ENCODE measurements at places on chromosomes 11 and 22.

DNA sequence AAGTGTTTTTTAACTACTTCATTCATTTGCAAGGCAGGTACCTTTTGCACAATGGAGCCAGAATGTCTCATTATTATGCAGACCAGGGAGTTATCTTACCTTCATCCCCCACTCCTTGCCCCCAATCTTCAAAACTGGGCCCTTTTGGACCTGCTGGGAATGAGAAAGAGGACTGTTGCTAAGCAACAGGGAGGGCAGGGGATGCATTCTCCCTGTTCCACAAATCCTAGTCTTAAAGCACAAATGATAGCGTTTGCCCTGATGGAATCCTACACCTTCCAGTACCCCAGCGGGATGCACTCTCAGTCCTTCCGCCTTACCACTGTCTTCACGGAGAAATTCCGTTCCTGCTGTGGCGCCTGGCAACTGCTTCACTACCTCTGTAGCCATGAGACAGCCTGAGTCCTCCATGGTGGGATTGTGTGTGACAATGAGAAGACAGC, 4.1 kb upstream of the KCNJ1 start:
- no peak for DNase-seq

DNA sequence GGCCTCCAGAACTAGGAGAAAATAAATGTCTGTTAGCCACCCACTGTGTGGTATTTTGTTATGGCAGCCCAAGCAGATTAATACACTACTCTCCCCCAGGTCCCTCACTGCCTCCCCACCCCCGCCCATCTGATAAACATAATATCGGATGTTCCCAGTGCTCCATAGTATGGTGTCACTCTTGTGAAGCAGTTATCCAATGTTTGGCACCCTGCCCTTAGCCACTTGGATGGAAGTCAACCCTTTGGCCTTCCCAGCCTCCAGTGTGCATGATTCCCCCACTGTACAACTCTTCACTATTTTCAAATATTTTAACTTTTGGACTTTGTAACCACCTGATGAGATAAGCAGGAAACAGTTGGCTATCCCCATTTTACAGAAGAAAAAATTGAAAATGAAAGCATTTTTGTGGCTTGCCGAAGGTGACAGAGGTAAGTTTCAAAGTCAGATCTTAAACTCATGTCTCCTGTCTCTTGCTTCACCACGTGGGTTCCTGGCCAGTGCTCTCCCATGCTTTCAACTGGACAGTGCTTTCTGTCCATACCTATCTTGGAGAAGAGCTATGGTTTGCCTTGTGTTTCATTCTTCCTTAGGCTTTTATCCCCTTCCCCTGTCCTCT, 53.2 kb downstream of the ALX4 start:
- DNase-seq, result no peak

DNA sequence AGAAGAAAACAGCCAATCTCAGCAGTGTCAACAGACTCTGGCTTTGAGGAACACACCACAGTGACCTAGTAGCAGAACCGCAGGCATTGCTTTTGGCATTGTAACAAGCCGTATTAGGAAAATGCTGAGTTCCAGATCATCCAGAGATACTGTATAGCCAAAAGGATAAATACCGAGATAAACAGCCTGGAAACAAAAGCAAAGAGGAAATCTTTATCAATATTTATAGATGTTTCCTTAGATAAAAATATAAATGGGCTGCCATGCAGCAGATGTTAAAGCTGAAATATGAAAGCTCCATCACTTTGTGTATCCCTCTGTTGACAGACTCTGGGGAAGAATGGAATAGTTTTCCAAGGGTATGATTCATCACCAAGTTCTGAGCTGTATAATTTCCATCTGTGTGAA, 98.9 kb upstream of the TP53AIP1 start:
- DNase-seq, result no peak

DNA sequence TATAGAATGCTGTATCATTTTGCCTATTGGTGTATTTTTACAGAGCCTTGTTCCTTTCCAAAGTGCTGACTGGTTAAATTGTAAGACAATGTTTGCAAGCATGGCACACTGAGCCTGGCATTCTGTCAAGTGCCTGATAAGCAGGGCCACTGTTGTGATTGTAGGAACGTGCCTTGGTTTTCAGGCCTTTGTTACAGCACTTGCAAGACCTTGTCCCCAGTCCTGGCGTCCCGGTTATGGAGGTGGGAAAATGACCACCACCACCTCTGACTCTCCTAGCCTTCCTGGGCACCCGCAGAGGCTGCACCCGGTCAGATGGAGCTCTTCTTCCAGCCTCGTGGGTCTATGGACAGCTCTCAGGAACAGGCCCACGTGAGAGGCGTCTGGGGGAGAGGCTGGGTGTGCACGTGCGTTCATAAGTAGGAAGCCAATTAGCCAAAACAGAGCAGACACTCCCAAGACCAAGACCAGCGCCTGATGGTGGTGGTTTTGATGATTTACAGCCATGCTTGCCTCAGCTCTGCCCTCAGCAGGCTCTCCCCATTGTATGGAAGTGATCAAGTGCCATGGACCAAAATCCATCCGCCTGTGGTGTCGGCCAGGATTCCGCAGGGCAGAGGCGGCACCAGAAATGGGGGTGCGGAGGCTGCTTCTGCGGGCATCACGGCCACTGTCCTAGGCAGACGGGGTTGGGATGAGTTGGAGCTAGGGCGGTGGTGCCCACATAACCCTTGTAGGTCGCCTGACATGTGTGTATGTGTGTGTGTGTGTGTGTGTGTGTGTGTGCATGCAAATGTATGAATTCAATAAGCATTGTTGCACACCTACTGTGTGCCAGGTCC, 89.8 kb downstream of the RTL6 start:
- no peak for DNase-seq

DNA sequence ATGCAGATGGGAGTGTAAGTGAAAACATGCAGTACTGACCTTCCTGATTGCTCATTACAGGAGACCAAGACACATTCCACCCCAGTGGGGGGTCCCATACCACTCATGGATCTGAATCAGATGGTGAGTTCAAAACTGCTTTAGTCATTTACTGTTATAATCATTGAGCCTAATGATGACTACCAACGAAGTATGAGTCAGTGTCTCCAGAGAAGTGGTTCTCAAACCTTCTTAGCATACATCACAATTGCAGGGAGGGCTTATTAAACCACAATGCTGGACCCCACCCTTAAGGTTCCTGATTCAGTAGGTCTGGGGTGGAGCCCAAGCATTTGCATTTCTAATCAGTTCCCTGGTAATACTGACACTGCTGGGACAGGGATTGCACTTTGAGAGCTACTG, 75.8 kb downstream of the CD44 start:
- DNase-seq, result no peak

DNA sequence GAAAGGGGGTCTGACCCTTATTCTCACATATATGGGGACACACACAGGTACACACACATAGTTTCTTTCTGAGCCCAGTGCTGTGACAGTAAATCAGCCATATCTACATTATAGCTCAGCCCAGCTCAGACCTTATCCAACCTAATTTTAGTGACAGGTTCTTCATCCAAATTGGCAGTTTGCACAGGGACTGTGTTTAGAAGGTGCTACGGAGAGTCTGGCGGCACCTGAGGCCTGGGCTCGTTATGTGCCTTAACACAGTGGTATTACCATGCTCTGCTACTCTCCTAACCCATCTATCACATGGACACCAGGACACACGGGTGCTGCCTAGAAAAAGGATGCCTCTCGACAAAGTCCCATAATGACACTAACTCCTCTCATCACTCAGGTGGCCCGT, 109.3 kb downstream of the GALNT18 start:
- DNase-seq, result no peak

DNA sequence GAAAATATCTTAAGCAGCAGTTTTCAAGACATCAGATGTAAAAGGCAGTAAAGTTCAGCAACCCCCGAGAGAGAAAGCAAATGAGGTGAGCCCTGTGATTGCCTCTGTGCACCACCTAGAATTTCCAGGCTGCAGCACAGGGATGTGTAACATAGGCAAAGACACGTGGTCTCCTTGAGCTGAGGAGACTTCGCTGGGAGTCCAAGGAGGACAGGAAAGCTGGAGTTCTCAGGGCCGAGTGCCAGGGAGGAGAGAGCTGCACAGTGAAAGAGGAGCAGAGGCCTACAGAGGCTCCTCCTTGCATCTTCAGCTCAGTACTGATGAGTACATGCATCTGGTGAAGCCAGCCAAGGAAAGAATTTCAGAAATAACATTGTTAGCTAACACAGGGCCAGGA, 17.6 kb upstream of the TOLLIP start:
- DNase-seq, result no peak

GRCh38 chr11:40037005-40037404, 1422.4 kb downstream of the LRRC4C start:
- DNase-seq, result no peak

DNA sequence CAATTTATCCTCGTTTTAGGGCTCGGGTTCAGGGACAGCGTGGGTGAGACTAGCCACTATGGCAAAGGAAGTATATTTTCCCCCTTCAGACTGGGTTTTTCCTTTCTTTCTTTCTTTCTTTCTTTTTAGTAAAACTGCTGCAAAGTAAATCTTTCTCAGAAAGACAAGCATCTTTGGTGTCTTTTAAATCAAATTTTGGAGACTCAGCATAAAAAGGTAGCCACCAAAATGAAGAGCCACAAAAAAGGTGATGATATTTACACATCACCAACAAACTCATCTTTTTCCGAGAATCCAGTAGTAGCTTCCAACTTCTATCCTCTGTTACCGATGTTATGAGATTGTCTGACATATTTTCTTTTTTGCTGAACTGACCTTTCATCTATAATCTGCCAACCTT, 88.6 kb downstream of the MPPED2 start:
- no peak for DNase-seq

DNA sequence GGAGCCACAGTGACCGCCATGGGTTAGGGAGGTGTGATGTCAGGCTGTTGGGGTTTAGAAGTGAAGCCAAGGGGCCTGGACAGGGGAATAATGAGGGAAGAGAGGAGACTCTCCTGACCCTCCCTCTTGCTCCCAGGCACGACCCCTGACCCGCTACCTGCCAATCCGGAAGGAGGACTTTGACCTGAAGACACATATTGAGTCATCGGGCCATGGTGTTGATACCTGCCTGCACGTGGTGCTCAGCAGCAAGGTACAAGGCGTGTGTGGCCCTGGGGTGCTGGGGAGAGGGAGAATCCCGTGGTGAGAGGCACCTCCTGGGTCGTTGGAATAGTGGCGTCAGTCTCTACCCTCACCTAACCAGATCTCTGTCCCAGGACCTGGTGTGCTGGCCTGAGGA, 29.5 kb downstream of the TREH start:
- no peak for DNase-seq

All from stimulated activated CD8-positive, alpha-beta memory T cell treated with anti-CD3 and anti-CD28 coated beads, Interleukin-7, amount 100 ng/mL, for 1 hour (primary cell).